NCI-H146 (cell line): ENCODE measurements at places on chromosomes 3 and 15.

DNA sequence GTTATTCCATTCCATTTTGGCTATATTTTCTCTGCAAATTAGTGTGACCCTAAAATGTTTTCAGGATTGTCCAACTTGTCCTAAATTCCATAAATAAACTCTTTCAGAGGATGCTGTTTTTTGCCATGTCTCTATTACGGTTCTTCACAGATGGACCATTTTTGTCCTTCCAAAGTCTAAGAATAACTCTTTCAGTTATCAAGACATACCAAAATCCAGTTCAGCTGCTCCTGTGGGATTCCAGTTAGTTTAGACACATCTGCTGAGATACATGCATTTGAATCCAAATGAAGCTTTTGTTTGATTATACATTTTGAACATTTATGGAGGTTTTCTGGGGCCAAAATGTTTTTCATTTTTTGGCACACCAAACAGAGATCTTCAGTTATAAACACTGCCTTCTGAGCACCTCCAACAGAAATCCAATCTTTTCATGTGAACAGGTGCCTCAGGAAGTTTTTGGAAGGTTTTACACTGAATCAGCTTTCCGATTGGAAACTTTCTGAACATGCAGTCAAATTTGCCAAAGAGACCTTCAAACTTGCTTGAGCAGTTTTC, 80.7 kb downstream of the TIGIT start:
- no peak for DNase-seq

DNA sequence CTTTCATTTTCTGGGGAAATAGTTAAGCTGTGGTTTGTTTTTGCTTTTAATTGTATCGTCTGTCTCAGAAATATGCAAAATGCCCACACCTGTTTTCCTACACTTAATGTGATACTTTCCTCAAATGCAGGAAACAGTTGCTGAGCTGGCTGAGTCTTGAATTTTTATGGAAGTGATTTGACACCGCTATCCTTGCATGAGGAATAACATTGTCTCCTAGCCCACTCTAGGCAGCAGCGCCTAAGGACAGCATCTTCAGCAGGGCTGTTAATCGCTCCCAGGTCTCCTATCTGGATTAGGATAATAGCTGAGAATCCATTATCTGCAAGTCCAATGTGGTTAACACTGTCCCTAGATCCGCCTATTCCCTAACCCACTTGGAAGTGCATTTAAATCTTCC, 132.6 kb upstream of the NR2E3 start:
- no peak for DNase-seq

GRCh38 chr3:141052201-141053069, 1.3 kb downstream of the SPSB4 start:
- peak; percentile 56 for DNase-seq

DNA sequence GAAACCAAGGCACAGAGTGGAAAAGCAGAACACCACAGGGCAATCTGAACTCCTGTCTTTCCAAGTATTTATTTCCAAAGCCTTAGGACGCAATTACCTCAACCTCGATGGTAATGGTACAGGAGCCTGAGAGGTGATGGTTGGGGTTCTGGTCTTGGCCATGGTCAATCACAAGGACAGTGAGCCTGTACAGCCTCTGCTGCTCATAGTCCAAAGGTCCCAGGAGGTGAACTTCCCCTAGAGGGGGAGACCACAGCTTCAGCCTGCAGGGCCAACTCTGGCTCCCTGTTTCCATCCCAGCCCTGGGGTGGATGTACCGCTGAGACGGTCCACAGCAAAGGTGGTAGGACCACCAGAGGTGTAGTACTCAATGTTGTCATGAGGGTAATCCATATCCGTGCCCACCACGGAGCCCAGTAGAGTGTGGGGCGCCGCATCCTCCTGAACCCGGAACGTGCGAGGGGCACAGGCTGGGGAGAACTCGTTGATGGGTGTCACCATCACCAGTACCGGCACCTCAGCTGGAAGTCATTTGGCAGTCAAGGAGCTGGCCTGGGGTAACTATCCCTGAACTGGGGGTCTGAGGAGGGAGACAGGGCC, 6.1 kb downstream of the CDHR4 start:
- no peak for DNase-seq

DNA sequence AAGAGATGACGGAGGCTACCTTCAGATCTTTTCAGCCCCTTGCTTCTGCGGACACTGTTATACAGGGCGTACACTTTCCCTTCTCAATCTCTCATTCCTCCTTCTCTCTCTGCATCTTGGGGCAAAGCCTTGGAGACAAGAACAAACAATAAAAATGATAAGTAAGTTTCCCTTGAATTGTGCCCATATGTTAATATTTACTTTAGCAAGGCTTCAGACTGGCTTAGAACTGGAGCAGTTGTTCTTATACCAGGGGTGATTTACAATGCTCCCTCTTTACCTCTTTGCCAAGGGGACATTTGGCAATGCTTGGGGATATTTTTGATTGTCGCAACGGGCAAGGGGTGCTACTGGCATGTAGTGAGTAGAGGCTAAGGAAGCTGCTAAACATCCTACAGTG, 29.4 kb downstream of the TIMMDC1 start:
- DNase-seq: no peak

DNA sequence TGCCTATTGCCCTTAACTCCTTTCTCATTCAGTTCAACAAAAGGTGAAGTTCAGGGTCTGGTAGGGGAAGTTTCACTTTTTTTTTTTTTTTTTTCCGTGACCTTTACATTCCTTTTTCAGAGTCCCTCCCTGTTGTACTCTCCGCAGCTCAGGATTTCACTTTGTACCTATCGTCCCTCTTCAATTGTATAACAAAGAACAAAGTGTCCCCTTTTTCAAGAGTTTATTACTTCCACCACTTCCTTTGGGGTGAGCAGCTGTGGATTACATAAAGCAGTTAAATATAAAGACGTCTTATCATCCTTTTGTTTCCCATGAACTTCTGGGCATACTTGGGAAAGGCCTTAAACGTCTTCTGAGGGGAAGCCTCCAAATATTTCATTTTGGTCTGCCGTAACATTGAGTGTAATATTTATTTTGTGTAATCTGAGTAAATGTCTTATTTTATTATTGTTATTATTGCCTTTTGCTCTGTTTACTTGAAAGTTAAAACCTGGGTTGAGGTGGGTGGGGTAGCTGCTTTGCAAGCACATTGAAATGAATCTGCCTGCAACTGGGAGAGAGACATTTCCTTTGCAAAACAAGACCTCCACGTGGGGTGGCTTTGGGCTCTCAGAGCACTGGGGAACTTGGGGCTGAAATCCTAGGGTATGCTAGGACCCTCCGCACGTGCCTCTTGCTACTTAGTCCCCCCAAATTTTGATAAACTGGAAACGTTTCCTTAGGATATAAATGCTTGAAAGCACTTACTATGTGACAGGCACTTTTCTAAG, 169.4 kb downstream of the MCTP2 start:
- no peak for DNase-seq

DNA sequence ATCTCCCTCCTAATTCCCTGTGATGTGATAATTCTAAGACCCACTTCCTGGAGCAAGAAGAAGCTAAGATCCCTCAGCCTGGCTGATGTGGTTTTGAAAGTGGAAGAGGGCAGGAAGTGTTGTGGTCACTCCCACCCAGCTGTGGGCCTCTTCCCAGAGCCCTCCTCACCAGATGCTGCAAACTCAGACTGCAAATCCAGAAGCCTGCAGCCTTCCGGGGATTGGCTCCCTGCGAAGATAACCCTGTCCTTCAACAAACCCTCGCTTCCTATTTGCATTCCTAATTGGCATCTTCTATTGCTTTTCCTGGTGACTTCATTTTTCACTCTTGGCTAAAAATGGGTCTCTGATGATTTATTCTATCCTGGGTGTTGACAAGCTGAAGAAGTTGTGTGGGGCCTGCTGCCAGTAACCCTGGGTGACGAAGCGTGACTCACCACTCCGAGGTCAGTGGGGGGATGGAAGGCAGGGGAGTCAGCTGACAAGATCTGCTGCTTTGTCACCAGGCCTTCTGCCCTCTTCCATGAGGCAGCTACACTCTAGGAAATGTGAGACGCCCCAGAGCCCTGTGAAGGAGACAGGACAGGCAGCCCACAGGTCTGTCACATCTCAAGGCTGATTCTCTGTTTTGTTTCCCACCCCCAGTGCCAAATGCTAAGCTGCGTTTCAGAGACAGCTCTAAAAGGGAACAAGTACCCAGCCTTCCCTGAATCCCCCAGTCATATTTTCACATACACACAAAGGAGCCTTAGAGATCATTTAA, 99.7 kb upstream of the LIPC start:
- DNase-seq: peak; percentile 42

GRCh38 chr3:127339928-127340861, 52.3 kb upstream of the PRR20G start:
- DNase-seq: no peak

DNA sequence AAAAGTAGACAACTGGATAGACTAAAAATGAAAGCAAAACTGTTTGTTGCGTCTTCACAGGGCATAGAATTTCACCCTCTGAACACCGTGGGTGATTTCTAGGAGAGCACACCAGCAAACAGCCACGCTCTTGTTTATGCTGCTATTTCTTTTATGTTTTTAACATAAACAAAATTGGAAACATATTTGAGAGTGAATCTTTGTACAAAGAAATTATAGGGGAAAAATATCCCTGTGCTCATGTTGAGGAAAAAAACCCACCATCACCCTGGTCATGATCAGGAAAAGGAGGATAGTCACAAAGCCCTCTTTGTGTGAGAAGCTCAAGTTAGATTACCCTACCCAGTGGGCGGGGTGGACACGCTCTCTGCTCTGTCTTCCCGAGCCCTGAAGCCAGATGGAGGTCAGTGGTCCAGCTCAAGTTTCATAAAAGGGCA, 313.3 kb downstream of the SATB1 start:
- DNase-seq: peak; percentile 84

DNA sequence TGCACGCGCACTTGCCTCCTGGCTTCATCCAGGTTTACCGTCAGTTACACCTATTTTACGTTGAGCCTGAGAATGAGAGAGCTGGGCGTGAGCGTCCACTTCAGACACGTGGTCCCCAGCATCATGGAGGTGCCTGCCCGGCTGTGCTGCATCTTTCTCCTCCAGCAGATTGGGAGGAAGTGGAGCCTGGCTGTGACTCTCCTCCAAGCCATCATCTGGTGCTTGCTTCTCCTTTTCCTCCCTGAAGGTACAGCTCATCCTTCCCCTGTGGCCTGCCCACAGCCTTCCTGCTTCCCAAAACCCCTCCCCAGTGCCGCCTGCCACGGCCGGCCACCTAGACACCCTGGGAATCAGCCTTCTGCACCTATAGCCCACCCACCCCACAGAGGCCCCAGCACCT, 31.6 kb downstream of the SLC22A14 start:
- DNase-seq: no peak

- DNase-seq: peak; percentile 56
Observed at GRCh38 chr3:39849992-39850715, 40.7 kb downstream of the MYRIP start.

DNA sequence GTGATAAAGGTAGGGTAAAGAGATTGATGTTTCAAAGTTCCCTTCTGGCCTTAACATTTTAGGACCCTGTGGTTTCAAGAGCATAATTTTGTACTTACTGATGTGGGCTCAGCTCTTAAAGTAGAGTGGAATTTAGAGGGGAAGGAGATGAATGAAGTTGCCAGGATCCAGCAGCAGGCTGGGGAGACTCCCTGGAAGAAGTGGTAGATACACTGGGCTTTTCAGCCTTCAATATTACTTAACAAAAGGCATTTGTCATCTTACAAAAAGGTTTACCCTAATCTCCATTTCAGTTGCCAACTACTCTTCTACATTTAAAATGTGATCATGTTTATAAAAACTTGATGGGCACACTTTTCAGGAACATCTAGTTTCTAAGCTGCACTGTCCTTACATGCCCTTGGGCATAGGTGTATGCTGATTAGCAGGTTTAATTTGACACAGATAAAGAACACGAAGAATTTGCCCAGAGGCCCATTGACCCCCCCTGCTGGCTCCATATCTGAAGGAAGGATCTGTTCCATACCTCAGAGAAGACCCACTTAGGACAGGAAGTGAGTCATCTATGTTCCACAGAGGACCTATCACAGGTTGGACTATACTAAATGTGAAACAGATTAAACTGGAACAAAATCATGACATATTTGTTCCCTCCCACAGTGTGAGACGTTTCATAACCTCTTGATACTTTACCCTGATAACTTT, 93.0 kb upstream of the LPP start:
- DNase-seq: no peak

DNA sequence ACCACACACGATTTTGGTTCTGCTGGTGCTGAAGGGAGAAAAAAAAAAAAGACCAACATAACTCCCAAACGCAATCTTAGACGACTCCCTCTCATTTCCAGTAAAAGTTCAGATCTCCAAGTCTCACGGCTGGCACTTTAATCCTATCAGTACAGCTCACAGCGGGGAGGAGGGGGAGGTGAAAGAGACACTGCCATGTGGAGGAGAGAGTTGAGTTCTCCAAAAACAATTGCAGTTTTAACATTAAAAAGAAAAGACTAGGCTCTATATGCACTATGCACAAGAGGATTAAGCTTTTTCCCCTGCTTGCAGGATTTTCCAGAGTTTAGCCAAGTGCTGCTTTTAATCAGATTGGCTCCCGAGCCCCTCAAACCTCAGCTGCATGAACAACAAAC, 16.8 kb downstream of the BMF start:
- no peak for DNase-seq

GRCh38 chr3:34891941-34892340, 747.4 kb upstream of the ARPP21 start:
- DNase-seq: no peak
